NK-92 treated with Interleukin-12 subunit alpha and Interleukin-12 subunit beta, amount 100 ng/mL, for 24 hours (cell line): ENCODE measurements at places on chromosomes 6 and 20.

- no peak for DNase-seq
These were observed 6.9 kb upstream of the CABLES2 start for GRCh38 chr20:62413896-62414481.

- DNase-seq = no peak
These were observed 55.6 kb downstream of the SLX4IP start for GRCh38 chr20:10490706-10491105.

DNA sequence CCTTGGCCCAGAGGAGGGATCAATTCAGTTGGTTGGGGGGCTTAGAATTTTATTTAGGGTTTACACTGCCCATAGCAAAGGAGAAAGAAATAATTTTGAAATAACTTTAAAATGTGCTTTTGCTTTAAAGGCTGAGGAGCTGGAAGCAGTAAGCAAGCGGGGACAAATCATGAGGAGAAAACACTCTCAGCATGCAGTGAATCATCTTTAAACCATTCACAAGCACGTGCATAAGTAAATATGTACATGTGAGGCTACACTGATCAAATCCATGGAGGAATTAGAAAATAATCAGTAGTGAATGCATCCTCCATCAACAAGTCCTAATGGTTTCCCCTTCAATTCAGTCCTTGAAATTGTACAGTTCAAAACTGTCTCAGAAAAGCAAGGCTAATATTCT, 181.0 kb downstream of the MTFR2 start:
- DNase-seq = no peak

GRCh38 chr6:91029211-91029610, 442.3 kb upstream of the MAP3K7 start:
- no peak for DNase-seq

- no peak for DNase-seq
These were observed 107.6 kb upstream of the SGK1 start for GRCh38 chr6:134425513-134425912.

DNA sequence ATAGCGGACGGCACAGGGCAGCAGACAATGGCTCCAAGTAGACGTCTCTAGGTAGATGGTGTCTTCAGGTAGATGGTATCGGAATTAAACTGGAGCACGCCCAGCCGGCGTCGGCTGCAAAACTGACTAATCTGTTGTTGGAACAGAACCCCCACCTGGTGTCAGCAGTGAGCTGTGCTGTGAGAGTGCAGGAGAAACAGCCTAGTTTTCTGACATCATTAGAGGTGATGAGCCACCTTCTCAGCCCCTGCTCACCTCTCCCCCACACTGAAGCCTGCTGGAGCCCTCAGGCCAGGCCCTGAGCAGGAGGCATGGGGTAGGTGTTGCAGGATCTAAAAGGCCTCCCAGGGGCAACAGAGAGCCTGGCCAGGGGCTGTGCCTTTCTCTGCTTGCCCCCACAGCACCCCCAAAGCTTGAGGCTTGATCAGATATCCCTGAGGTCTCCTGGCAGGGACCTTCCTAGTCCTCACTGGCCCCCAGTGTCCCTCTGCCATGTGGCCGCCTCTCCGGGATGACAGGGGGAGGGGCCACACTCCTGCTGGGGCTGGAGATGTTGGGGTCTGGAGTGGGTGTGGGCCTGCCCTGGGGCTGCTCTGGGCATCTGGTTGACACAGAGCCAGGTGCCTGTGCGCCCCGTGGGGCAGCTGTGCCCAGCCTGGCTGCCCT, 6.9 kb upstream of the HELZ2 start:
- DNase-seq = no peak

DNA sequence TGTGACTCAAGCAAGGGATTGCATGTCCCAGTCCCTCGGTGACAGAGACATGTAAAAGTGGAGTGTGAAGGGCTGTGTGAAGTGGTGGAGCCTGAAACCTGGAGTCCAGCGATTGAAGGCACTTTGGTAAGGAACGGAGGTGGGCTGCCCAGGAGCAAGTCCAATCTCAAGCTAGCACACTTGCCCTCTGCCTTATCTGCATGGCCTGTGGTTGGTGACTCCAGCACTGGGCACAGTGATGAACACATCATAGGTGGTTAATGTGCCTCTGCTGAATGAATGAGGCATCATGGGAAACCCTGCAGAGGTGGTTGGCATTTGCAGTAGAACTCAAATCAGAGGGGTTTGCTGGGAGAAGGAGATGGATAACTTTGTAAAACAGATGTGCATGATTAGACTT, 14.9 kb upstream of the ULBP3 start:
- no peak for DNase-seq

DNA sequence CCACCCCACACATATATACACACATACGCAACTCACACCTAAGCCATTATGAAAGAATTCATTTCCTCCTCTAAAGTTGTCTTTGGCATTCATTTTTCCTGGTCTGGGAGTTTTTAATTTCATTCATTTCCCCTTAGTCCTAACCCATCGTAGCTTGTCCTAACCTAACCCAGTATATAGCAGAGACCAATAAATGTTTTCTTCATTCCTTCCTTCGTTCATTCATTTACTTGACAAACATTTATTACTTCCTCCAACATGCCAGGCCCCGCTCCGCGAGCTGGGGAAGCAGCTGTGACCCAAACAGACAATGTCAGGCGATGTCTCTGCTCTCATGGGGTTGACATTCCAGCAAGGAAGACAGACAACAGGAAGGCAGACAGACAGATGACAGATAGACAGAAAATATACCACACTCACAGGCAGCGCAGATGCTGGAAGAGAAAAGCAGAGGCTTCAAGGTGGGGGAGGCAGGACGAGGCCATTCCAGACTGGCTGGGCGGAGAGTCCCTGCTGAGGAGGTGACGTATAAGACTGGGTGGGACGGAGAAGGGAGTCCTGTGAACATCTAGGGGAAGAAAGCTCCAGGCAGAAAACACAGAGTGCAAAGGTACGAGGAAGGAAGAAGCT, 33.7 kb upstream of the SIRPA start:
- DNase-seq = no peak

GRCh38 chr6:168602576-168602975, 161.6 kb downstream of the SMOC2 start:
- DNase-seq = no peak

DNA sequence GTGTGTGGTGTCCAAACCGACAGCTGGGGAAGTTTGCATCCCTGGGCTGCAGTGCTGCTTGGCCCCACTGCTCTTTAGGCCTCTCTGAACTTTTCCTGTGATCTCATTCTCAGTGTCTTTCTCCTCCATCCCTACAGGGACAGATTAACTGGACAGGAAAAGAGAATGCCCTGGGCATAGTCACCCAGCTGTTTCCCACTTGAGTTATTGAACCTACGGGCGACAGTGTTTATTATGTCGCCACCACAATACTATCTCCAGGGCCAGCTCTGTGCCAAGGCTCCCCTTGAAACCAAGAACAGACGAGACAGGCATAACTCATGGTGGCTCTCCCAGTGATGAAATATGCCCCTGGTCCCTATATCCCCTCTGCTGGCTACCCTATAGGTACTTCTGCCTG, 147.8 kb upstream of the EPHA7 start:
- DNase-seq = no peak

DNA sequence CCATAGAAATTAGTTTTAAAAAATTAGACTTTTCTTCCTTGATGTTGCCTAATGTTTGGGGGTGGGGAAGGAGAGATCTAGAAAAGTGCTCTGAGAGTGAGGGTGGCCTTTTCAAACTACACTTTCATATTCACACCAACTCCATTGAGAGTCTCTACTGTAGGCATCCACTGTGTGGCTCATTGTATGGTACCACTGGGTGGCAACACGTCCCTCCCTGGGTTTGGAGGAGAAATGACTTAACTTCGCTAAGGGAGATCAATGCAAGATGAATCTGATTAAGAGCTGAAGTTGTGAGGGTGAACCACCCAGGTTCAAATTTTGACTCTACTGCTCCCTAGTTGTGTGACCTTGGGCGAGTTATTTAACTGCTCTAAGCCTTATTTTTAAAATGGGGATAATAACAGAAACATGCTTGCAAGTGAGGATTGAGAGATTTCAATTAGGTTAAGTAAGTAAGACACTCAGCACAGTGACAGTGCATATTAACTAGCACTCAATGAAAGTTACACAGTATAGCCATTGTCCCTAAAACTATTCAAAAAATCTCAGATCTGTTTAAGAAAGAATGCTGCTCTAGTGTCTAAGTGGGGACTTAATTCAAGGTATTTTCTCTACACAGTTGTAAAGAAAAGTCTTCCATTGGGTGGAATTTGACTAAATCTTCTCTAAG, 193.5 kb upstream of the CNR1 start:
- no peak for DNase-seq

- no peak for DNase-seq
These were observed 41.0 kb upstream of the GCNT2 start for GRCh38 chr6:10479939-10480700.

DNA sequence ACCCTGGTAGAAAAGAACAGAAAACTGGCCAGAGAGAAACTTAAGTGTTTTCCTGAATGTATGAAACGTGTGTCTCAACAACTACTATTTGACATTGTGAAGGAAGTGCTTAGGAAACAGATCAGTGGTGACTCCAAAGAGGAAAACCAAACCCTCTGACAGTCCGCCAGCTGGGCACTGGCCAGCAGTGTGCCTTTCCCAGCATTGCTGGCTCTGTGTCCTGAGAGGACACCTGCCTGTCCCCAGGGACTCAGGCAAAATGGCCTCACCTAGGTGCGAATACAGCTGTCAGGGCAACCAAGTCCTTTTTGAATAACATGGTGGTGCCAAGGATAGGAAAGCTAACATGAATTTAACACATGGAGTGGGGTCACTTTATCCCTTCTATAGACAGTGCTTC, 72.5 kb downstream of the NDUFAF5 start:
- no peak for DNase-seq

DNA sequence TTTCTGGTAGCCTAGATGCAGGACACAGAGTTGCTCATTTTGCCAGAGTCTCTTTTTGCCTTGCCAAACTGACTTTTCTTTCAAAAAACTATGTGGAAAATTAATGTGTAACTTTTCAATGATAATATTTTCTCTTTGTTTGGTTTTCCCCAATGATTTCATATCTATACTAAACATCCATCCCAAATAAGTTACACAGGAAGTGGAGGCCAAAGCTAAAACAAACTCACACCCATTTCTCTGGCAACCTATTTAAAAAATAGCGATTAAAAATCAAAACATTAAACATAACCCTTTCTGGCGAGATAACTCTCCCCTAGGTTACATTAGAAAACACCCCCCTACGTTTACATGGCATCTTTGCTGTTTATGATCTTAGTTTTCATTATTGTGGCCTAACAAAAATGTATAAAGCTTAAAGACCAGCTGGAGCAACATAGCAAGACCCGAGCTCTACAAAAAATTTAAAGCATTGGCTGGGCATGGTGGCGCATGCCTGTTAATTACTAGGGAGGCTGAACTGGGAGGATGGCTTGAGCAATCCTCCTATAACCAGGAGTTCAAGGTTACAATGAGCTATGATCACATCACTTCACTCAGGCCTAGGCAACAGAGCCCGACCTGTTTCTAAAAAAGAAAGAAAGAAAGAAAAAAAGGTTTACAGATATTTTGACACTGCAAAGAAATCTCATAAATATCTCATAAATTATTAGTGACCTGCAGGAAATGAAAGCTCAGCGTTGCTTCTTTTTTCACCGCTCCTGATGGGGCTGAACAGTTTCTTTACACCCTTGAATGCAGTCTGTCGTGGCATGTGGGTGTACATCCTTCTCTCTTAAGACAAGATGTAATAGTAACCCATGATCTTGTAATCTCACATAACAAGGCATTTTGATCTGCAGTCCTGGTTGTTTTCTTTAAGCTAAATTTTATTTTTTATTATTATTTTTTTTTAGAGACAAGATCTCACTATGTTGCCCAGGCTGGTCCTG, 32.8 kb upstream of the CEP85L start:
- no peak for DNase-seq

DNA sequence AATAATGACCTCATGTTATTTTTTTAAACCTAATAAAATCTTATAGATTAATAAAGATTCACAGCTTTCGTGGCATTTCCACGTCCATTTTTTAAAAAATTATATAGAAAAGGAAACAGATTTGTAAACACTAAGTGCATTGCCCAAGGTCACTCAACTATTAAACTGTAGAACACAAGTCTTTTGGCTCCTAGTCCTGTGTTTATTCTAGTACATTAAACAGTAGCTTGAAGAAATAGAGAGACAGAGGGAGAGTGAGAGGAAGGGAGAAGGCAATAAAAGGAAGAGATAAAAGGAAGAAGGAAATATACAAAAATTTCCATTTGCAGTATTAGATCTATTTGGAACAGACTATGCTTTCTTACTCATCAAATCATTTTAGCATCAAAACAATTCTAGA, 586.7 kb upstream of the CITED2 start:
- DNase-seq = no peak

DNA sequence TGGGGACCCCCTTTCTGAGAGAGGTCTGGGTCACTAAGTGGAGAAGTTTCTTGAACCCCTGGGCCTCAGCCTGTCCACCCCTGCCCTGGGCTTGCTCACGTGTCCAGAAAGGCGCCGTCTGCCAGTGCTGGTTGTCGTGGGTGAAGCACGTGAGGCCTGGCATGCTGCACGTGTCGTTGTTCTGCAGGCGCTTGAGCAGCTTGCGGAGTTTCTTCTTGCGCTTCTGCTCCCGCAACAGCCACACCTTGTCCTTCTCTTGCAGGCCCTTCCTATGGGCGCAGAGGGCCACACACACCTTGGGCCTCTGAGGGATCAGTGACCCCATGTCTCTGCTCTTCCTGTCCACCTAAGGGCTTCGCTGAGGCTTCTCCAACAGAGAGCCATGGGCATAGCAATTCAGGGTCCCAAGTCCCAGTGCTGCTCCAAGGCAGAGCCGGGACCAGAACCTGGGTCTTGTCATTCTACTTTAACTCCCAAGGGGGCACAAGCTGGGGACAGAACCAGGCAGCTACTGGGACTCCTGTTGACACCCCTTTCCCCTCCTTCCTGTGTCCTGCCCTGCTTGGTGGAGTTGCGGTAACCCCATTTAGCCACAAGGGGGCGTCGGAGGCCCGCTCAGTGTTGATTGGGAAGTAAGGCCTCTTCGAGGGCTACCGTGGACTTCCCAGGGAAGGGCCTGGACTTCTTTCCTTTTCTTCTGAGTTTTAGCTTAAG, 121.8 kb downstream of the SULF2 start:
- peak; percentile 22 for DNase-seq

DNA sequence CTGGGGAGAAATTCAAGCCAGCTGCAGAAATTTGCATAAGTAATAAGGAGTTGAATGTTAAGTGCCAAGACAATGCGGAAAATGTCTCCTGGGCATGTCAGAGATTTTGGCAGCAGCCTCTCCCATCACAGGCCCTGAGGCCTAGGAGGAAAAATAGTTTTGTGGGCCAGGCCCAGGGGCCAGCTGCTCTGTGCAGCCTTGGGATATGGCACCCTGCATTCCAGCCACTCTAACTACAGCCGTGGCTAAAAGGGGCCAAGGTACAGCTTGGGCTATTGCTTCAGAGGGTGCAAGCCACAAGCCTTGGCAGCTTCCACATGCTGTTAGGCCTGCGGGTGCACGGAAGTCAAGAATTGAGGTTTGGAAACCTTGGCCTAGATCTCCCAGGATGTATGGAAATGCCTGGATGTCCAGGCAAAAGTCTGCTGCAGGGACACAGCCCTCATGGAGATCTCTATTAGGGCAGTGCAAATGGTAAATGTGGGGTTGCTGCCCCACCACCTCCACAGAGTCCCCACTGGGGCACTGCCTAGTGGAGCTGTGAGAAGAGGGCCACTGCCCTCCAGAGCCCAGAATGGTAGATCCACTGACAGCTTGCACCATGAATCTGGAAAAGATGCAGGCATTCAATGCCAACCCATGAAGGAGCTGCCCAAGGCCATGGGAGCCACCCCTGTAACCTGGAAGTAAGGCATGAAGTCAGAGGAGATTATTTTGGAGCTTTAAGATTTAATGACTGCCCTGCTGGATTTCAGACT, 126.5 kb downstream of the DTNBP1 start:
- no peak for DNase-seq
